Epithelial cell of esophagus (primary cell): ENCODE measurements at places on chromosomes 5 and 9.

DNA sequence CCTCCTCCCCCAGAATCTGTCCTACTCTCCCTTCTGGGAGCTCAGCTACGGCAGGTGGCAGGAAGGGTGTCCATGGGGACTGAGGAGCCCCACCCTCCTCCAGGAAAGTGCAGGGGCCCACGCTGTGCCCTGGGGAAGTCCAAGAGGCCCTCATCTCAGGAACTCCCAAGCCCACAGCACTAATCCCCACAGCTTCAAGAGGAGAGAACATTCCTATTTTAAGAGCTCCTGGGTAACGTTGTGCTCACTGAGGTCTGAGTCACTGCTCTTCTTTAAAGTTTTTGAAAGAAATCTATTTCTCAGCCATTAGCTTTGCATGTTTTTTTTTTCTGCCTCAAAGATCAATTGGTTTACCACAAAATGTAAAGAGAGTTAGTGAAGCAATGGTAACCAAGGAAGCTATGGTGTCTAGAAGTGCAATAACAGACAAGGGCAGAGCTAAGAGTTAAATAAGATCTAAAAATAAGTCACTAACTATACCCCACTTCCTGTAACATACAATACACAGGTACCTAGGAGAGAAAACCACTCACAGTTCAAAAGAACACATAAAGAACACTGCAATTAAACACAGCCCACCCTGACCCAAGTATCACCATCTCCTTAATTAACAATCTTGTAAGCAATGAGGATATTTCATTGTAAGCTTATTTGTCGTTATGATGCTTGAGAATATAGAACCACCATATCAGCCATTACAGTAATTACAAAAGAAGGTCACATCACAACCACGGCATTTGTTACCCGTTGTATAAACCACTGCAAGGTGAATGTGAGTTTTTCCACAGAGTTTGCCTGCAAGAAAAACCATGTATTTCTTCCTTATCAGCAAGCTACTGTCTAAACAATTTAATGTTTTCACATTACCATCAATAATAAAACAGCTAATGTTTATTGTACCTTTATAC is 382.3 kb upstream of the SLC30A5 start:
- DNase-seq = no peak

GRCh38 chr5:133362438-133362837 is 249.9 kb downstream of the FSTL4 start:
- DNase-seq = no peak

- DNase-seq = no peak
Measured at GRCh38 chr9:90296539-90296938, 346.1 kb downstream of the DIRAS2 start.

- no peak for DNase-seq
Measured at GRCh38 chr5:165370233-165370632, 1864.8 kb downstream of the MAT2B start.

- no peak for DNase-seq
Measured at GRCh38 chr9:31028137-31028536, 1356.3 kb upstream of the ACO1 start.

DNA sequence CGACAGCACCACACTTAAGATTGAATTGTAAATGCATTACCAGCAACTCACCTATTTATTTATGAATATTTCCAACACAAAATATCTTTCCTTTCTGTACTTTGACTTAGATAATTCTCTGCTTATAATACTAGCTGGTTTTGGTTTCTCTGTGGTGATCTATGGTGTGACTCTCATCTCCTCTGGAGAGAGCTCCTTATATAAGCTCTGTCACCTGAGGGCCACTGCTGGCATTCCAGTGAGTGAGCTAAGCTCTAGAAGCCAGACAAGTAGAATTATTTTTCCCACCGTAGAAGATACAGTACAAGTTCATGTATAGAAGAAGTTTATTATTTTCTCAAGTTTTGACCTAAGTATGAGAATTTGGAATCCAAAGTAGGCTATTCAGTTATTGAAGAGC is 111.5 kb downstream of the CDC42SE2 start:
- no peak for DNase-seq

- no peak for DNase-seq
Measured at GRCh38 chr5:80259511-80260203, 3.8 kb upstream of the SERINC5 start.

DNA sequence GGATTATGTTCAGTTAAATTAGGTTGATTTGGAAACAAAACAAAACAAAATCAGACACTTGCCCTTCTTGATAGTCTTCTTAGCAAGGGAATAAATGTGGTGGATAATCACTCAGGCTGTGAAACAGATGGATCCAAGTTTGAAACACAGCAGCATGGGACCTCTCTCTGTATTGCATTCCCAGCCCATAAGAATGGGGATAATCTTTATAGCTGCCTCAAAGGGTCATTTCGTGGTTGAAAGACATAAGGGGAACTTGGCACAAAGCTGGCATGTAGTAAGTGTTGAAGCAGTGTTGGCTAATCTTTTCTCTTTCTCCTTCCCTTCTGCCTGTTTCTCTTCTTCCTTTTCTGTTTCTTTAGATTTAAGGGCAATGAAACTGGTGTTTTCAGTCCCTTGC is 333.9 kb upstream of the TLE4 start:
- no peak for DNase-seq

GRCh38 chr5:151699071-151699901 is 12.6 kb upstream of the SPARC start:
- DNase-seq = peak; percentile 78

- peak; percentile 60 for DNase-seq
Measured at GRCh38 chr9:81002242-81002641, 687.1 kb downstream of the TLE1 start.

DNA sequence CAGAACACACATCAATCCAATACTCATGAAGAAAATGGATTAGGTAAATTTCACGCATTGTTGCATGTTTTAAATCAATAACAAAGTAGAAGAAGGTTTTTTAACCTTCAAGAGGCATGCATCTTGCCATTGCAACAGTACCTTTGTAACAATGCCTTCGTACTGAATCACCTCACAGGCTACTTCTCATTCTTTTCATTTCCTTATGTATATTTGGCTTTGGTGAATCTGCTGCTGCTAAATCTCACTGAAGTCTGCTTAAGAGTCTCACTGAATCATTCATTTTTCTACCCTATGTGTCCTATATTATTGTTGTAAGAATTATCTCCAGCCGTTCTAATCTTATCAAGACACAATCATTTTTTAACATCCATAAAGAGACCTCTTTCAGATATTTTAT is 152.5 kb downstream of the CDH10 start:
- DNase-seq = peak; percentile 1

DNA sequence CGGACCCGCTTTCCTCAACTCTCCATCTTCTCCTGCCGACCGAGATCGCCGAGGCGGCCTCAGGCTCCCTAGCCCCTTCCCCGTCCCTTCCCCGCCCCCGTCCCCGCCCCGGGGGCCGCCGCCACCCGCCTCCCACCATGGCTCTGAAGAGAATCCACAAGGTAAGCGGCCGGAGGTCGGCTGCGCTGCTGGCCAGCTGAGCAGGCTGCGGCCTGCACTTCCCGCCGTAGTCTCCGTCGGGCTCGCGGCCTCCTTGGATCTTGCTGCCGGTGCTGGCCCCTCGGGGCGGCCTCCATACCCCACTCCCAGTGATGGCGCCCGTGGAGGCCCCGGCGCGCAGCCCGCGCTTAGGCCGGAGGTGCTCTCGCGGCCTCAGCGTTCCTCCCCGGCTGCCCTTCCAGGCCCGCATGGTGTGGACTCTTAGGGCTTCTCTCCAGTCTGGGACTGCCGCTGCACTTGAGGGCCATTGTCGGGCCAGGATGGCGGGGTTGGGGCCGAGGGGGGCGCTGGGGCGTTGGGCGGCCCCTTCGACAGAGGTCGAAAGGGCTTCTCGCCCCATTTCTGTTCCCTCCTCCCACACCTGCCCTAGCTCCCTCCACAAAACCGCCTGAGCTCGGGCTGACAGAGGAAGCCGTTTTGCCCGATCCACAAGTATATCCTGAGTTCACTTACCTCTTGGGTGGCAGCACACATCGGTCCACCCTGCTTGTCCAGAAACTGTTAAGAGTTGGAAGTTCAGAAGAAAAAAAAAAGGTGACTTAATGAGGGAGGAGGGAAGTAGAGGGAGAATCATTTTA is 714 bp downstream of the UBE2D2 start:
- peak; percentile 44 for DNase-seq

- peak; percentile 53 for DNase-seq
Measured at GRCh38 chr5:41925555-41925951, 472 bp downstream of the FBXO4 start.

DNA sequence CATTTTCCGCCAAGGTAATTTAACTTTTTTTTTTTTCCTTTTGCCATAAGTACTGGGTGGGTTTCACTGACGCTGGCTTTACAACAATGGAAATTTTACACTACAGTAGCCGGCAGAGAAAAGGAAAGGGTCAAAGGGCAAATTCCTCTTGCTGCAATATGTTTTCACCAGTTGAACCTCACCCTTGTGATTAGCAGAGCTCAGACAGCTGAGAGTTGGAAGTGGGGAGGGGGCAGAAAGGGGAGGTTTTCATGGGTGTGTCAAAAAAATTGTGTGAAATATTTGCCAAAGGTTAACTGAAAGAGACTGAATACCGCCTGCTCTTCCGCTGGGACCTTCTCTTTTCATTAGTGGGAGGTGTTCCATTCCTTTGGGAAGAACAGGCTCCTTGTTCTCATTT is 296.9 kb downstream of the ADAMTS6 start:
- no peak for DNase-seq

GRCh38 chr5:154498994-154499393 is 21.0 kb upstream of the HAND1 start:
- no peak for DNase-seq

DNA sequence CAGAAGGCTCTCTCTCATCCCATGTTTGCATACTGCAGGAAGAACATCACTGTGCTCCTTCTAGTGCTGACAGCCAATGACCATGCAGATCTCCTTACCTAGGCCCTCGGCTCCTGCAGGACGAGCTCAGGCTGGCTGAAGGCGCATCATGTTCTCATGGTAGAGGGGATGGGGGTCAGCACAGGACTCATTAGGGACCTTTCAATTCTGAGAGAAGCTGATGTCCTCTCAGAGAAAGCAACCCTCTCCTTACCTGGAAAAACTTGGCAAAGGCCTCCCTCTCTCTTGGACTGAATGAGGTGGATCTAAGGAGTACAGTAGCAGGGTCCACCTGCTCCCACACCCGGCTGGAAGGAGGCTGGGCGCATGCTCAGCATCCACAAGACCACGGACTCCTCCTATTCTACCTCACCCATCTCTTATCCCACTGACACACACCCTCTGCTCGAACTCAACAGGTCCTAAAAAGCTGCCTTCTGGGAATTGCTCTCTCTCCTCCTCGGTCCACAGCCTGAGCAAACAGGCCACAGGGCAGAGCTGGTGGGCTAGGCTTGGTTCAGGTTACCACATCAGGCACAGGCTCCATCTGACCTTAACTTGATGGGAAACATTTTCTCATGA is 2.9 kb downstream of the IPPK start:
- DNase-seq = no peak

GRCh38 chr5:56055287-56055686 is 60.5 kb upstream of the IL6ST start:
- no peak for DNase-seq

DNA sequence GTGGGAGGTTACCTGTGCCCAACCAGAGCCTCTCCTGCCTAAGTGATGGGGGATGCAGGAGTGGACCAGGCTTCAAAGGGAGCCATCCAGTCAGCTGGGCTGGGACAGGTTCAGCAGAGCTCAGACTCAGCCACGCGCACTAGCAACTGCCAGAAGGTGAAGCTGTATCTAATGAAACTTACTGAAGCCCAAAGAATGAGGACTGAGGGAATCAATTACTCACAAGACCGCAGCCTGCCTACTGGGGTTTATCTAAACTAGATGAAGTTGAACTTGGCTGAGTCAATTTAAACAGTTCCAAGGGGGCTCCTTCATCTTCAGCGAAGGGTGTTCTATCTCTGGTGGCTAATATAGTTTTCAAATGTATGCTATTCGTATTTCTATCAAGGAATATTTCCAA is 11.4 kb downstream of the HAND1 start:
- no peak for DNase-seq

GRCh38 chr5:61306531-61307131 is 25.4 kb upstream of the ZSWIM6 start:
- peak; percentile 82 for DNase-seq

- no peak for DNase-seq
Measured at GRCh38 chr5:8288897-8289516, 420.1 kb downstream of the MTRR start.

GRCh38 chr9:133551446-133551845 is 16.9 kb downstream of the ADAMTSL2 start:
- DNase-seq = no peak

DNA sequence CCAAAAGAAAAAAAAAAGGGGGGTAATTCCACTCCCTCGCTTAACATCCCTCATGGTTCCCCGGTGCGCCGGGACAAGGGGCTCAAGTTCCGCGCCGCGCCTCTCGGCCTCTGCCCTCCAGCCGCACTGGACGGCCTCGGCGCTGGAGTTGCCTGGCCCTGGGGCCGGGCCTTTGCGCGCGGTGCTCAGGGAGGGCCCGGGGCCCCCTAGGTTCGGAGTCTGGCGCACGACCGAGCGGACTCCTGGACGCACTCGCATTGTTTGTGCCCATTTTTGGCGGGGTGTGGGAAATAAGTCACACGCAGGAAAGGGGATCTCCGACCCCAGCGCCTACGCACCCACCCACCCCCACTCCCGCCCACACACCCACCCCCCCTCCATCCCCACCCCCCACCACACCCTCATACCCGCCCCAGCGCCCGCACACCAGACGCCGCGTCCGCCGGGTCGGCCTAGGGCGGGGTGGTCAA is 381 bp downstream of the MED22 start:
- peak; percentile 28 for DNase-seq

DNA sequence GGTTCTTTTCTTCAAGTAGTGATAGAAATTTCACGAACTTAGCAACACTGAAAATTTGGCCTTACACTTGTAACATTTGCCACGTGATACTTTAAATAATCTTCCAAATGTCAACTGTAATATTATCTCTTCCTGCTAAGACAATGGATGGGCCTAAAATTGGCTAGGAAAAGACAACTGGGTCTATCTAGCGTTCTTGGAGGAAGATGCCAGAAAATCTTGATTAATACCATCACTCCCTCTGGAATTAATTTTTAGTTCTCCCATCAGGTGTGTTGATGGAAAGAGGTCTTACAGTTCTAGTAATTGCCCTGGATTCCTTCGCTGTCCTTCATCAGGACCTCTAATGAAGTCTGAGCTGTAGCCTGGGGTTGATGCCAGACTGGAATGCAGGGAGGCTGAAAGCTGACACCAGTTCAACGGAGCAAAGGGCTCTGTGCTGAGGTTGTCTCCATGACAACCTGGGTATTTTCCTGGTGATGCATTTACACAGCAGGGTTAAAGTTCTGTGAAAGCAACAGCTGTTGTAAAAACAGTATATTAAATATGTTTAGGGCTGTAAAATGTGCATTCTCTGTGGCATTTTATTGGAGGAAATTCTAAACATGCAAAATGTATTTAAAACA is 92.3 kb downstream of the GAS1 start:
- peak; percentile 48 for DNase-seq

GRCh38 chr5:1665231-1665630 is 134.4 kb downstream of the MRPL36 start:
- no peak for DNase-seq
